ENCODE measurements at places on chromosomes 2 and 18. TPM values are rescaled to one million over a fixed set of nuclear protein-coding genes. Genes with fewer than 3 reads are reported as not detected.

Gene TUBA3D
- total RNA-seq = not detected

Gene NEU4
- 1.2 TPM for total RNA-seq

Gene SPR
- 15.2 TPM for total RNA-seq

Gene CHRNG
- not detected for total RNA-seq

Gene AGXT
- total RNA-seq = not detected

Gene CYP27A1
- total RNA-seq = 4.2 TPM

Gene PIAS2
- 54.1 TPM for total RNA-seq

Gene GRB14
- total RNA-seq = 16.0 TPM

Measured in GM23338 (cell line).